ENCODE measurements at places on chromosomes 1 and 21. TPM values are rescaled to one million over a fixed set of nuclear protein-coding genes. Genes with fewer than 3 reads are reported as not detected.

The LENEP gene
- 0.26 TPM for total RNA-seq

The MSH4 gene
- 0.66 TPM for total RNA-seq

The PEA15 gene
- 84.7 TPM for total RNA-seq

The OLIG1 gene
- not detected for total RNA-seq

The ARID4B gene
- 42.4 TPM for total RNA-seq

The SLC35D1 gene
- total RNA-seq, result 20.3 TPM

The GNAI3 gene
- total RNA-seq, result 10.3 TPM

The LHX8 gene
- total RNA-seq, result not detected

The ACOT11 gene
- total RNA-seq, result 0.77 TPM

The PSMD4 gene
- 240 TPM for total RNA-seq

Measured in fibroblast of lung (primary cell).